ENCODE measurements at places on chromosomes 7 and 10.

DNA sequence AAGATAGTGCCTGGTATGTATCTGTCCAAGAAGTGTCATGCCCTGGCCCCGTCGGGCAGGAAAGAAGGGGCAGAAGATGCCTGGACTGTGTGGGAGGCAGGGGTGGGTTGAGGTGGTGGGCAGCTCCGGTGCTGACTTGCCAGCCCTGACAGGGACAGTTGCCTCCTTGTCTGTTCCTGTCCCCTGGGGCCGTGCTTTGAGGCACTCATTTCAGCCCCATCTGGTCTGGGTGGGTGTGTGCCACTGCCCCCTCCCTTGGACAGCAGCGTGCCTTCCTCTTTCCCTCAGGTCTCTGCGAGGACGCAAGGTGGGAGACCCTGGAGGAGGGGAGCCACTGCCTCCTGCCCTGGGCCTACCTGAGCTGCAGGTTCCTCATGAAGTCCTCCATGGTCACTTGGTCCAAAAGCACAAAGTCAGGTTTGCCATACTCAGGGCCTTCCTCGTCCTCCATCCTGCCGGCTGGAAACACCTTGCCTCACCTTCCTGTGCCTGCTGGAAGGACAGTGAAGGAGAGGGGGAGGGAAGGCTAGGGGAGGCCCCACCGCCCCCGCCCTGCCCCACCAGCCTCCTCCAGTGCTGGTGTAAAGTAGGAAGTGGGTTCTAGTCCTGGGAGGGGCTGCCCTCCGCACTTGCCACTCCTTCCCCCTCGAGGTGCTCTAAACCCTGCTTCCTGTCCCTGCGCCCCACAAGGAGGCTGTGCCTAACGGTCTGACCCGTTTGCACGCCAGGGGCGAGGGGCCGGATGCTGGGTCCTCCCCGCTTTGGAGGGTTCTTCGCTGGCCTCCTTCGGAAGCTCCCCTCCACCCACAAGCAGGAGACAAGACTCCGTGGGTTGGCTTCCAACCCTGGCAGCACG is at the start of gene MYO1G:
Gene MYO1G (minus strand): TSS at position 505 of the 856 bp plus-strand sequence. CDS start 54 bp downstream, at position 451.
- DNase-seq = no peak

- DNase-seq = no peak
These were observed 743.3 kb downstream of the GRID1 start for GRCh38 chr10:85623342-85623741.

DNA sequence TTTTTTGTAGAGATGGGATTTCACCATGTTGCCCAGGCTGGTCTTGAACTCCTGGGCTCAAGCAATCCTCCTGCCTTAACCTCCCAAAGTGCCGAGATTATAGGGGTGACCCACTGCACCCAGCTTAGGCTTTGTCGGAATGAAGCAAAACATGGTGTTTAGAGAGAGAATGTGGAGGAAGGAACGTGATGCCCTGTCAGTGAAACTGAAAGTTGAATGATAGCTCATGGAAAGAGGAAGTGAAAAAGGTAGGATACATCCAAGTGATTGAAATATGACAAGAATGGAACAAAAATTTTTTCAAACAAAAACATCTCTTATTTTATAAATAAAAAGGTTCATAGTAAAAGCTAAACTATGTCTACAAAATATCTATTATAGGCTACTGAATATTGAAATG is 5.9 kb downstream of the AKAP9 start:
- no peak for DNase-seq

GRCh38 chr10:122304054-122304579 is 33.0 kb downstream of the BTBD16 start:
- DNase-seq = no peak

GRCh38 chr7:137846827-137847567 is at the start of gene DGKI:
TSS of gene DGKI (minus strand) at chr7:137846974.
- DNase-seq = no peak

- DNase-seq = no peak
These were observed 69.9 kb downstream of the FAM204A start for GRCh38 chr10:118272149-118272721.

DNA sequence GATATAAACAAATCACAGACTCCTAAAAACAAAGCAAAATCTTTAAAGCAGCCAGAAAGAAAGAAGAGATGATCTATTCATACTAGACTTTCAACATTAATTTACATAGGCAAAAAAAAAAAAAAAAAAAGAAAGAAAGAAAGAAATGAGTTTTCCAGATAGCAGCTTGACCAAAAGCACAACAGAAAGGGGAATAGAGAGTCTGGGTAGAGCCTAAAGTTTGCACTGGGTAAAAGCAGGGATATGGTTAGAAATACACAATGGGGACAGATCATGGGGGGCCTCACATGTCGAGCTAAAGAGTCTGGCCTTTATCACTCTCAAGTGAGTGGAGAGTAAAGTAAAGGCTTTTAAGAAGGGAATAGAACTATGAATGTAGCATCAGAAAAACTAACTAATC is 169.8 kb downstream of the SGMS1 start:
- no peak for DNase-seq

DNA sequence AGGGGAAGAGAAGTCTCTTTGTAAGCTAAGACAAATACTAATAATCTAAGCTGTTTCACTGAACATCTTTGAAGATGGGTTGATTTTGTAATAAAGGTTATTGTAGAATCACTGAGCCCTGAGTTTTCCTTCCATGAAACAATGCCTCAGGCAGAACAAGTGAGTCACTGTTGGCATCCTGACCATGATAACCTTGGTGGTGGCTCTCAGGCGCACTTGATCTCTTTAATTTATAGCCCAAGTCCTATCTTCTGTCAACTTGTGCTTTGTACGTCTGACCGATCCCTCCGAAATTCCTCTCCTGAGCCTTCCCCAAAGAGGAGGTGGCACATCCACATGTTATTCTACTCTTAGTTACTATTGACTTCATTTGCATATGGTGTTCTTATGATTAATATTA is 812.9 kb downstream of the REEP3 start:
- no peak for DNase-seq

DNA sequence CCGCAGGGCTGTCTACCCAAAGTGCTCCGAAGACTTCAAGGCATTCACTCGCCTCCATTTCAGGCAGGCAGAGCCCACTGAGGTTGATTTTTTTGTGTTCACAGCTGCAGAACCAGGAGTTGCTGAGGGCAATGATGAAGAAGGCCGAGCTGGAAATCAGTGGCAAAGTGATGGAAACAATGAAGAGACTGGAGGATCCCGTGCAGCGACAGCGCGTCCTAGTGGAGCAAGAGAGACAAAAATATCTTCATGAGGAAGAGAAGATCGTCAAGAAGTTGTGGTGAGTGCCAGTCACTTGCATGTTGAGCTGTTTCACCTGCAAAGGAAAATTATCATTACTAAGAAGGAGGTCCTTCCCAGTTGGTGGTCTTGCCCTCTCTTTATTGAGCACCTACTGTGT is 210.5 kb downstream of the ARHGAP21 start:
- DNase-seq = no peak

- no peak for DNase-seq
These were observed 74.8 kb downstream of the CDK1 start for GRCh38 chr10:60853107-60853506.

GRCh38 chr7:15463801-15464666 is 97.8 kb downstream of the AGMO start:
- no peak for DNase-seq

GRCh38 chr7:101542527-101543241 is 86.4 kb downstream of the MYL10 start:
- DNase-seq = peak; percentile 5

DNA sequence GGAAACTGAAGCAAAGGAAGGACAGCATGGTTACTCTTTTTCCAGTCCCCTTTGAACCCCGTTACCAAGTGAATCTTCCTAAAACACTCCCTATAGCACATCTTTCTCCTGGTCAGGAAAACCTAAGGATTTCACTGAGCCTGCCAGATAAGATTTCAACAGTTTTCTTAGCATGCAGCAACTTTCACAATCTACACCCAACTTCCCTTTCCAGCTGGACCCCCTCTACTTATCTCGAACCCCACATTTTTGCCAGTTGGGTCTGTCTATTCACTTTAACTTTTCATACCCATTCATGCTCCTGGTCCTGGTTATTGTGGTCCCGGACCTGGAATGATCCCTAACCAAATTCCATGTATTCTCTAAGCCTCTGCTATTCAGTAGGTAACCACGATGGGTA is 14.9 kb upstream of the CPVL start:
- DNase-seq = no peak

DNA sequence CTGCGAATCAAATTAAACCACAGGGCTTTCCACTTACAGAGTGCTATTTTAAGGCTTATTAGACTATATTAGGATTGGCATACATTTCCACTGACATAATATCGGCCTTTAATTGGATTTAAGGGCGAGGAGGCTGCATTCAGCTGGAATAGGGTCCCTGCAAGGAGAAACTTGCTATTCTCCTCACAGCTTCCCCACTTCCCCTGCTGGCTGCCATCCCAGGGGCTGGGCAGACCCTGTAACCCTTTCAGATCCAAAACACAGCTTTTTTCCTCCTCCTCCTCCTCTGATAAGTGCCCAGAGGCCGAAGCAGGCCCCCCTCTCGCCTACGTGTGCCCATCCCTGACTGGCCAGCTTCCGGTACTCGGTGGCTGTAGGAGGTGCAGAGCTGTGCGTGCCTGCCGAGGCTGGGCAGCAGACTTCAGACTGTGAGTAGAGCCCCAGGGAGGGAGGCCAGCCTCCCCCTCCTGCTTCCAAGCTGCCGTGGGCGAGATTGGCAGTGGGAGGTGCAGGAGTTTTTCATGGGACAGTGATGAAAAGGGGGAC is 224.2 kb downstream of the PLXNA4 start:
- no peak for DNase-seq

DNA sequence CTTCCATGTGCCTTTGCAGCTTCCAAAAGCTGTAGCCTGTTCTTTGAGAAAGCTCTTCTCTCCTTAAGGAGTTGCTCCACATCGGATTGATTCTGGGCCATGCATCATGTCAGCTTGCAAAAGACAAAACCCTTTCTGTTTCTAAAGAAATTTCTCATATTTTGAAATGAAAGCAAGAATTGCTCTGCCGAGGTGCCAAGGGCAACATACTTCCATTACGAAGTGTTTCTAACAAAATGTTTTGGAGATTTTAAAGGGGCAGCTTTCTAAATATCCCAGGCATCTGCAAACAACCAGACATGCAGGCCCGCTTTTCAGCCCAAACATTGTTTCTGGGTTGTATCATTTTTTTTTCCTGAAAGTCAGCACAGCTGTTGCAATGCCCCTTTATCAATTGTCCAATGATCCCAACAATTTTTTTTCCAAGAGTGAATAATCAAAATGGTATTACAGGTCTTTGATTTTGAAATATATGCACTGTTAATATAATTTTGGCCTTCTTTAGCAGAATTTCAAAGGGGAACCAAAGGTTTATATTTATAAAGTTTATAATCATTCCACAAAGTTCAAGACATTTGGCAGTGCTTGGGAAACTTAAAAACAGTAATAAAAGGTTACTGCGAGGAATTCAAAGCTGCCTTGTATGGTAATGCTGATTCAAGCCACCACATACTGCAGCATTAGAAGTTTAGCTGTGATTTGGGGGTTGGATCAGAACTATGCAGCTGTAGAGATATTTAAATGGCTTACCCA is 61.0 kb downstream of the TES start:
- DNase-seq = no peak

DNA sequence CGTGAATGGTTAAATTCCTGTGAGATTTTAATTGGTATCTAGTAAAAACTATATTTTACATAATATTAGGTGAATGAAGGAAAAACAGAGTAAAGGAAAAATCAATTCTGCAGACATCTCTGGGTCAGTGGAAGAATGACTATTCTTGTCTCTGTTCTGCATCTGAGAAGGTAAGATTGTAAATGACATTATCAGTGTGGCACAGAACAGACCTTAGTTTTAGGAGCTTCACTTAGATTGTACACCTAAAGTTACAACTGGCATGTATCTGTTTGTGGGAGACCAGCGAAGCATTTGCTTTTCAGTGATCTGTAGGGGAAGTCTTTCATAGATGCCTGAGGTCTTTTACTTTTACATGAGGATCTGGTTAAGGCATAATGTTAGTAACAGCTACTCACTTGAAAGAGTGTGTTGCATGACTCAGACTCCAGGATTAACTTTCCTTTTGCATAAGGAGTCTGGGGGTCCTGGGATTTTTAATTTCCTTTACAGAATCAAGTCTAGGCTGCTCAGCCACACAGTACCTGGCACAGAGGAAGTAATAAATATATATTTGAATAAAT is 56.2 kb downstream of the JMJD1C start:
- DNase-seq = peak; percentile 11

- DNase-seq = no peak
These were observed 134.3 kb downstream of the TAX1BP1 start for GRCh38 chr7:27873981-27874957.

GRCh38 chr10:4280461-4281189 is 495.6 kb upstream of the KLF6 start:
- no peak for DNase-seq

DNA sequence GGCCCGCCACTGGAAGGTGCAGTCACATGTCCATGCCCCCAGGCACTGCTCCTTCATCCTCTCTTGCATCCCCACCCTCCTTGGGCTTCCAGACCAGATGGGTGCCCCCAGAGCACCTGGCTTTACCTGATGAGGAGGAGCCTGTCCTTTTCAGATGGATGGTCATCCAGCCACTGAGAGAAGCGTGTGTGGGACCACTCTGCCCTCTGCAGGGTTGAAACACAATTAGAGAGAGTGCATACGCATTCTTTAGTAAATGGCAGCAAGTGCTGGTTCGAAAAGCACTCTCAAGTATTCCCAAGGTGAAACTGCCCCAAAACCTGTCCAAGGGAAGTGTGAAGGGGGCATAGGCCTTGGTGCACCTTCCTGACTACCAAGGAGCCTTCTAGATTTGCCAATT is 41.6 kb downstream of the HBP1 start:
- DNase-seq = no peak

DNA sequence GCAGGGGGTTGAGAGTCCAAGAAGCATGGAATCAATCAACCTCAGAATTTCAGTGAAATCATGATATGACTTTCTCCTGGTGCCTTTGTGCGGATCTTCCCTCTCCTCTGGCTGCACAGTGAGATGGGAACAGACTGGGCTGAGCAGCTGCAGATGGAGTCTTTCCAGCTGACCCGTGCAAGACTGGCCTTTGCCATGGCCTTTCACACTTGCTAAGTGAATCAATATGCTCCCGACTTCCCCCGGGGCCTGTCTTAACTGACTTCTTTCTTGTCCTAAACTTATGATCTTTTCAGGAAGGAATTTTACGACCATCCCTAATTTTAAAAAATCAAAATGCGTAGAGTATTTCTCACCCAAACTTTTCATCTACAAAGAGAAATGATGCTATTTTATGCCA is 469.9 kb downstream of the GALNT17 start:
- no peak for DNase-seq

Measured in amniotic stem cell (primary cell).